Left lung (tissue), 14 donors: ENCODE measurements at places on chromosomes 12 and 14. TPM values are rescaled to one million over a fixed set of nuclear protein-coding genes. Genes with fewer than 3 reads are reported as not detected.

Gene RPL10L
- not detected for polyA plus RNA-seq

Gene ISM2
- polyA plus RNA-seq: not detected

Gene OVCH1
- polyA plus RNA-seq: not detected

Gene LPAR5
- polyA plus RNA-seq: 1.5 TPM

Gene RHEBL1
- polyA plus RNA-seq: 2.4 TPM

Gene TCL1A
- polyA plus RNA-seq: 1.7 TPM

Gene GPRC5D
- polyA plus RNA-seq: 1.7 TPM

Gene AMN
- 0.84 TPM for polyA plus RNA-seq

Gene A2M
- 1,589 TPM for polyA plus RNA-seq

Gene GPR162
- polyA plus RNA-seq: 14.5 TPM

Gene TEX52
- polyA plus RNA-seq: 1.9 TPM

Gene JKAMP
- polyA plus RNA-seq: 84.7 TPM

Gene DCTN2
- polyA plus RNA-seq: 155 TPM

Gene MMP17
- polyA plus RNA-seq: 2.2 TPM

Gene POTEG
- not detected for polyA plus RNA-seq

Gene FOXJ2
- polyA plus RNA-seq: 24.7 TPM

Gene OTOGL
- 0.46 TPM for polyA plus RNA-seq

Gene RAD52
- polyA plus RNA-seq: 42.3 TPM

Gene DTX3
- polyA plus RNA-seq: 64.8 TPM

Gene IL31
- not detected for polyA plus RNA-seq

Gene KRT72
- polyA plus RNA-seq: 0.27 TPM

Gene P2RX2
- polyA plus RNA-seq: 4.3 TPM

Gene KLHL33
- 0.39 TPM for polyA plus RNA-seq

Gene CNTN1
- 49.6 TPM for polyA plus RNA-seq

Gene DNAAF2
- 15.3 TPM for polyA plus RNA-seq

Gene CLEC4D
- 0.17 TPM for polyA plus RNA-seq

Gene KRT77
- polyA plus RNA-seq: not detected

Gene TCL1B
- polyA plus RNA-seq: 0.28 TPM

Gene GDF11
- polyA plus RNA-seq: 20.2 TPM

Gene EVL
- polyA plus RNA-seq: 193 TPM

Gene PROX2
- polyA plus RNA-seq: 3.2 TPM
